ENCODE measurements at places on chromosomes 7 and 10.

- DNase-seq: no peak
These were observed 12.2 kb upstream of the HYCC1 start for GRCh38 chr7:23026164-23026563.

GRCh38 chr10:102564209-102564834 lies 60.5 kb downstream of the SUFU start:
- DNase-seq: no peak

DNA sequence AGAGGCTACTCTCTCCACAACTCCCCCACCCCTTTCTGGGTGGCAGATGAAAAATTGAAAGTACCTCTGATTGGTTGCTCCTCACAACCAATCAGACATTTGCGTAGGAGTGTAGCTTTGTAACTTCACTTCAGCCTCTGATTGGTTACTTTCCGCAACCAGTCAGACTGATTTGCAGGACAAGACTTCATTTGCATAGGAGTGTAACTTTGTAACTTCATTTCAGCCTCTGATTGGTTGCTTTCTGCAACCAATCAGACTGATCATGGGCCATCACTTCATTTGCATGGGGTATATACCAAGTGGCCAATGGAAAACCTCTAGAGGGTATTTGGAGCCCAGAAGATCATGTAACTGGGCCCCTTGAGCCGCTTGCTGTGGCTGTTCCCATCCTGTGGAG lies 25.6 kb downstream of the CDNF start:
- DNase-seq: peak; percentile 19

- DNase-seq: no peak
These were observed 106.9 kb upstream of the C7orf33 start for GRCh38 chr7:148483515-148484308.

- no peak for DNase-seq
These were observed 166.6 kb upstream of the KLF14 start for GRCh38 chr7:130900471-130901076.

- DNase-seq: no peak
These were observed 34.0 kb downstream of the TMEM270 start for GRCh38 chr7:73894733-73895551.

- DNase-seq: no peak
These were observed 482.6 kb upstream of the SEMA3A start for GRCh38 chr7:84677117-84677732.

GRCh38 chr10:66719483-66719882 lies 206.4 kb upstream of the LRRTM3 start:
- no peak for DNase-seq

DNA sequence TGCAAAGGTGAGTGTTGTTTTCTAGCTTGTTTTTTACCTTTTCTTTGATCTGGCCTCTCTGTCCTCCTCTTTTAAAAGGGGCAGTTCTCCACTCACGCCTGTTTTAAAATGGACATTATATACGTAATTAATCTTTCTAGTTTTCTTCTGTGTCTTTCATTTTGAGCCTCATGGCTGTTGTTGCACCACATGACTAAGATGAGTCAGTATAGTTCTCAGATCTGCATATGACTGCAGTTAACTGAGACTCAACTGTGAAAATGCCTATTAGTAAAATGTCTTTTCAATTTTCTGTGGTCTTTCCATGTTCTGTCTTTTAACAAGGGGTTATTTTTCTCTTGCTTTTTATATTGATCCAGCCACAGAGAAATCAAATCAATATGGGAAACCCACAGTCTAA lies 296.1 kb downstream of the CDK14 start:
- no peak for DNase-seq

- no peak for DNase-seq
These were observed 5.5 kb downstream of the DNTT start for GRCh38 chr10:96309628-96310320.

- no peak for DNase-seq
These were observed 61.3 kb upstream of the EBF3 start for GRCh38 chr10:130025326-130025725.

DNA sequence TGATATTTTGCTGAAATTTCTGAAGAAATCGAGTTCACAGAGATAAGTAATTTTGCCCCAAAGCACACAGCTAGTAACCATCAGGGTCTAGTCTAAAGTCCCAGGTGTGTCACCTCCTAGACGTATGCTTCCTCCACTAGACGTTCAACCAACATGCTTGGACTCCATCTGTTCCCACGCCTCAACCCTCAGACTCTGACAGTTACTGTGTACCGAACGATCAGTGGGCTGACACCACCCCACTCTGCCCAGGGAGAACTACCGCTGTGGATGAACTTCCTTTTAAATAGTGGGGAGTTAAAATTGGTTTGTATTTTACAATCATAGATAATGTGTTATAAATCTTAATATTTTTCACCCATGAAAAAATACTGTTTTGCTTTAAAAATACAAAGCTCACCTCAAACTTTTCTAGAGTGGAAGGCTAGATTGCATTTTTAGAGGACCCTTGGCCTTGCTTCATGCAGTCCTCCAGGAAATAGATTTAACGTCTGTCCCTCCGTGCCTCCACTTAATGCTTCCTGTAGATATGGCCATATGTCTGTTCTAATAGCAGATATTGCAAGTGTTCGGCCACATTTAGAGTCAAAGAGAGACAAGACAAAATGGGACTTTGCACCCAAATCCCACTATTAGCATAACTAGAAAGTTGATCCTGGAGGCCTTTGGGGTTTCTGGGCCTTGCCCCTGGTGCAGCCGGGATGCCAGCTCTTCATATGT lies 91.4 kb upstream of the ZPBP start:
- DNase-seq: no peak

DNA sequence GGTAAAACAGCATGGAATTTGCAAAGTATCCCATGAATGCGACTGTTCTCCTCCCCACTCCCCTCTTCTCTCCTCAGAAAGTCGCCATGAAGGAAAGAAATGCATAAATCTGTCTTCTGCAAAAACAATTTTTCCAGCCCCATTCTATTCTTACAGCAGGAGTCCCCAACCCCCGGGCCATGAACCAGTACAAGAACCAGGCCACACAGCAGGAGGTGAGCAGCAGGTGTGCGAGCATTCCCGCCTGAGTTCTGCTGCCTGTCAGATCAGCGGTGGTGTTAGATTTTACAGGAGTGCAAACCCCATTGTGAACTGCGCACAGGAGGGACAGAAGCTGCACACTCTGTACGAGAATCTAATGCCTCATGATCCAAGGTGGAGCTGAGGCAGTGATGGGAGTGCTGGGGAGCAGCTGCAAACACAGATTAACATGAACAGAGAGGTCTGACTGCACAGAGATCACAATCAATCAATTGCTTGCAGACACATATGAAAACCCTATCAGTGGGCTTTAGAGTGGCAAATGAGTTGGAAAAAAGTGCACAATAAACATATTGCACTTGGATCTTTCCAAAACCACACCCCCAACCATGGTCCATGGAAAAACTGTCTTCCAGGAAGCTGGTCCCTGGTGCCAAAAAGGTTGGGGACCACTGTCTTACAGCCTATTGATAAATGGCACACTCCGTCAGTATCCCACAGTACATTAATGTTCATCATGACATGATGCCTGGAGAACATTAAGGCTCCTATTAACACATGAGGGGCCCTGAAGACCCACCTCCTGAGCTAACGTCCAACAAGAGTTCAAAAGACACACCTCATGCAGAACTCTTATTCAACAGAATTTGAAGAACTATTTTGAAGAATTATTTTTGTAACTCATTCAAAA lies 205.0 kb downstream of the PTPRN2 start:
- no peak for DNase-seq

DNA sequence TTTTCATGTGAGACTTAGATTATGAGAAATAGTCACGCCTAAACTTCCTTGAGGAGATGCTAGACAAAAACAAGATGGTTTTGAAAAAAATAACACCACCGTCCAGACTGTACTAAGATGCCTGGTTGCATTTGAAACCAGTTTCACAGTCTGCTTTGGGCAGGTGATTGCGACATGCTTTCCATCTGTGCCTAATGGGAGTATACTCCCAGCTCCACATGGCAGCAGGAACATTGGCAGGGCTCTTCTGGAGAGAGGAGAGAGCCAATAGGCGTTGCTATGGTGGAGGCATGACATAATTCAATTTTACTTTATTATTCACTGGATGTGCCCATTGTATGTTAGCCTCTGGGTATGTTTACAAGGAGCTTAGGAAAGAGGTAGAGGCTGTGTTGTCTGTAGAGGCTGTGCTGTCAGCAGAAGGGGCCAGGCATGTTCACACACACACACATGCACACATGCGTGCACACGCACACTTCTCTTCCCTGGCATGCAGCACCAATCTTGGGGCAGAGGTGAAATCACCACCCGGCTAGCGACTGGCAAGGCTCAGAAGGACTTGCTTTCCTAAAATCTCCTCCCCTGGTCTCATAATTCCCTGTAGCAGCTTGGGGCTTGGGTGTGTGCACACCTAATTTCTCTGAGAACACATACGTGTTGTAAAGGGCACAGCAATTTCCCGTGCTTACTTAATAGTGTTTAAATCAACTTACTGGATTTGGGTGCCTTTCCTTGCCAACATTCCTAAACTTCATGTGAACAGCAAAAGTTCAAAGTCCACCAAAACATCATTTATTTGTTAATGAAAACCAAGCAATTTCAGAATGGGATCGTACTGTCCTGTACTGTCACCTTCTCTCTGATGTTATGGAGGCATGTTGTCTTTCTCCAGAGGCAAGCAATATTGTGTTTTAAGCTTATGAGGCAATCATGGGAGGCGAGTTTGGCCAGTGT lies 162.1 kb downstream of the TCF7L2 start:
- no peak for DNase-seq

DNA sequence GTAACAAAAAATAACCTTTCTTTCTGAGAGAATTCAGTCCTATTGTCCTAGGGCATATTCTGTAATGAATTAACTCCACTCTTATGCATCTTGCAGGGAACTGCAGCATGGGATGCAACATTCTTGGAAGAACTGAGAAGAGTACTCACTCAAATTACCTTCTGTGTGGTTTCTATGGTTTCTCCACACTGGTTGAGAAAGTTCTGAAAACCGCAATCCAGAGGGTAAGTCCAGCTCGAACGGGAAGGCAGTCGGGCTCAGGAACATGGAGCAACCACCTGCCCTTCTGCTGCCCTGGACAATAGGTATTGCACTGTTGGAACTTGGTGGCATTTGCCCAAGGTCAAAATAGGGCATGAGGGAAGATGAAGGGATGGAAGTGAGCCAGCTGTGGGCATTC lies 59.6 kb upstream of the CDK13 start:
- DNase-seq: no peak

DNA sequence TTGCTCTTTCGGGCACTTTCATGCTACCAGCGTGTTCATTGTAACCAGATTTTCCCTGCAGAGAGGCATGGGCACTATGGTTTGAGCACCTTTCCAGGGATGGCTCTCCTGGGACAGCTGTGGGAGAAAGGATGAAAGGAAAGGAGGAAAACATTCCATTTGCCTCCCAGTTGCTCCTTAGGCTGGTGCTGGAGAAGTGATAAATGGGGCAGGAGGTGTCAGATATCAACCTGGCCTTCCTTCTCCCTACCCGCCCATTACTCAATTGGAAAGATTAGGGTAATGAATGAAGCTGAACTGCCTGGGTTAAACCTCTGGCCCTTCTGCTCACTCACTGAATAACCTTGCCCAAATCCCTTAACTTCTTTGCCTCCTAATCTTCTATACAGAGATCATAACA lies 228.4 kb downstream of the PLXNA4 start:
- DNase-seq: no peak

- no peak for DNase-seq
These were observed 15.2 kb downstream of the PDGFA start for GRCh38 chr7:504221-505111.

- no peak for DNase-seq
These were observed at the start of gene LRIT1 for GRCh38 chr10:84241185-84241790. Gene LRIT1 (minus strand): TSS chr10:84241546. CDS start chr10:84241439, 107 bp downstream.

DNA sequence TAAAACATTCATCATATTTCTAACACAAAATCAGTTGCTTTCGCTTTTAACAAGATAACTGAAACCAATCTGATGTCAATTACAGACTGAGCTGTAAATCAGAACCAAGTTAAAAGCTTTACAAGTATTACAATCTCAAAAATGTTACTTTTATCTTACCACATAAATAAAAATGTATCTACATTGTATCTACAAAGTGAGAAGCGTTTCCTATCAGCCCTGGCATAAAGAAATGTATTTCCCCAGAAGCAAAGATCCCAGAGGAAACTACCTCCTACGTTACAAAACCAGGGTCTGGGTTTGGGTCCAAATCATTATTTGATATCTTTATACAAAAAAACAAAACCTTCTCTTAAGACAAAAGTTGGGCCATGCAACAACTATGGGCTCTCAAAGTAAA lies 2.6 kb downstream of the SMURF1 start:
- DNase-seq: no peak
